ENCODE measurements at places on chromosomes 7 and 10.

DNA sequence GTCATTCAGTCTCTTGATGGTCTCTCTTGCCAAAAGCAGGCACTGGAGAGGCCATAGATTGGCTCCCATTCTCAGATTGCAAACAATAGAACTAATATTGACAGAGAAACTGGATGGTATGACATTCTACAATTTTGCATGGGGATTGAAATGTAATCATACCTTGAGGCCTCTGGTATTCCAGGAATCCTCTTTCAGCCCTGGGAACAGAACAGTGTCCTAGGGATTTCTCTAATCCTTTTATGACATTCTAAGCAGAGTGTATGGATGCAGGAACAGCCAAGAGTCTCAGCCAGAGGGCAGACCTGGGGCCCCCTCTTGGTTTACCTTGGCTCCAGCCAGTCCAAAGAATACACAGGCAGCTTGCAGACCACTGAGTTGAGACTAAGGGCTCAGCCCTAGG is 206.4 kb downstream of the KCNMA1 start:
- H3K27ac ChIP-seq = no peak overlapping the region
- DNase-seq = no peak
- H3K36me3 ChIP-seq = no peaks in the 10 kb centered on the region
- H3K27me3 ChIP-seq = no peaks in the 10 kb centered on the region

- peaks cover 26% of the 10 kb centered on the region for H3K4me1 ChIP-seq
- no peaks in the 10 kb centered on the region for H3K36me3 ChIP-seq
- no peaks in the 10 kb centered on the region for H3K27me3 ChIP-seq
- peak; percentile 70 for DNase-seq
- peak overlapping the region; percentile 82 for H3K4me3 ChIP-seq
Measured at GRCh38 chr7:139231513-139232376, 708 bp downstream of the UBN2 start.

- H3K27me3 ChIP-seq = no peaks in the 10 kb centered on the region
- peaks cover 21% of the 10 kb centered on the region for H3K4me1 ChIP-seq
- H3K27ac ChIP-seq = no peak overlapping the region
- H3K4me3 ChIP-seq = no peak overlapping the region
Measured at GRCh38 chr7:67652937-67653336, 656.3 kb downstream of the TYW1 start.

DNA sequence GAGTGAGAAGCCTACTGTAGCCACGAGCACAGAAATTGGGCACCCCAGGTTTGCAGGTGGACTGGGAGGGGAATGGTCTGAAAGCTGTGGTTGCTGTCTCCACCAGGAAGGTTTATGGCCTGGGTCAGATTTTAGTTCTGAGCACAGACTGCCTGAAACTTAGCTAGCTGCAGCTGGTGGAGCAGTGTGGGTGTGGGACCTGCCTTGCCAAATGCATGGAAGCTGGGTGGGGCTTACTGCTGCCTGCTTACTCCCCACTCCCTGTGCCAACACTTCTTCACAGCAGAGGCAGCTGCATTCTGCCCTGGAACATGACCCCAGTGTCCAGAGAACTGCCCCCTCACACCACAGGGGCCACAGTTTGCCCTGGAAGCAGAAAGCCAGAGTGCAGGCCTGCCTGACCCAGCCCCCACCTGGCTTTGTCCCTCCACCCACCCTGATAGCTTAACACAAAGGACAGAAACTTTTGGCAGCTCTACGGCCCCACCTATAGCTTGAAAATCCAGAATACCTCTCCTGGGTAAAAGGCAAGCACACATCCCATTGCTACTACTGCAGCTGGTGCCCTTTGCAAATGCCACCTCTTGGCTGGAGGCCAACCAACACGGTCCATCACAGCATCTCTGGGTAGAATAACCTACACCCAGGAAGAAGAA is 281.6 kb downstream of the AGMO start:
- DNase-seq = no peak
- H3K27me3 ChIP-seq = no peaks in the 10 kb centered on the region
- H3K4me3 ChIP-seq = no peak overlapping the region
- H3K4me1 ChIP-seq = no peaks in the 10 kb centered on the region
- H3K36me3 ChIP-seq = no peaks in the 10 kb centered on the region
- H3K27ac ChIP-seq = no peak overlapping the region

GRCh38 chr7:104934665-104935064 is 79.3 kb upstream of the KMT2E start:
- no peaks in the 10 kb centered on the region for H3K4me1 ChIP-seq
- DNase-seq = no peak
- no peak overlapping the region for H3K4me3 ChIP-seq
- H3K27ac ChIP-seq = no peak overlapping the region

- DNase-seq = no peak
- no peak overlapping the region for H3K27ac ChIP-seq
- H3K4me1 ChIP-seq = peaks cover 19% of the 10 kb centered on the region
- H3K36me3 ChIP-seq = no peaks in the 10 kb centered on the region
- H3K27me3 ChIP-seq = no peaks in the 10 kb centered on the region
Measured at GRCh38 chr10:11741608-11742007, 574 bp upstream of the ECHDC3 start.

DNA sequence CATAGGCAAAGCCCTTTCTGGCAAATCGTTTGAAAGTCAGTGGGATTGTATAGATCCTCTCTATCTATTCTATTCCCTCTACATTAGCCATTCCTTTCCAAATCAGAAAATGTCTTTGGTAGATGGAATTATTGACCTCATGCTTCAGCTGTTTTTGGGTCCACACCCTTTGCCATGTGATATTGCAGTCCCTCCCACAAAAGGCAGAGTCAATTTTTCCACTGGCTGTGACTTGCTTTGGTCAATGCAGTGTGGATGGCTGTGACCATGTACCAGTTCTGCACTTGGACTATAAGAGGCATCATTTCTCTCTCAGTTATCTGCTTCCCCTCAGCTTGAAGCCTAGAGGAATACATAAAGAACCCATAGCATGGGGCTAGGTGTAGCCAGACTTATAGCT is 332.9 kb downstream of the PTEN start:
- DNase-seq = no peak
- H3K27me3 ChIP-seq = no peaks in the 10 kb centered on the region
- H3K4me3 ChIP-seq = no peak overlapping the region
- H3K27ac ChIP-seq = no peak overlapping the region

- H3K27ac ChIP-seq = no peak overlapping the region
- H3K4me3 ChIP-seq = no peak overlapping the region
- DNase-seq = no peak
- H3K36me3 ChIP-seq = no peaks in the 10 kb centered on the region
- peaks cover 3% of the 10 kb centered on the region for H3K4me1 ChIP-seq
Measured at GRCh38 chr10:34109952-34110702, 705.0 kb downstream of the PARD3 start.

DNA sequence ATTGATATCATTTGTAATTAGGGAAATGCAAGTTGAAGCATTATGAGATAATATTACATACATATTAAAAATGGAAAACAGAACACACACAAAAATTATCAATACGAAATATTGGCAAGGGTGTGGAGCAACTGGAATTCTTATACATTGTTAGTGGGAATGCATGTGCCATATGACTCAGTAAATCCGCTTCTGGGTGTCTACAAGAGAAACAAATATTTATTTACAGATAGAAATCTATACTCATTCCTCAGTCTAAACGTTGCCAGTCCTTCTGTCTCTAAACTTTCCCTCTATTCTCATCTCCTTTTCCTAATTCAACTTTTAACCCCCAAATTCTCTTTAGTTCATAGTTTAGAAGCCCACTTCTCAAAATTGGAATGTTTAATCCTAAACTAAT is 170.4 kb upstream of the LRRTM3 start:
- no peaks in the 10 kb centered on the region for H3K27me3 ChIP-seq
- H3K27ac ChIP-seq = no peak overlapping the region
- H3K4me1 ChIP-seq = no peaks in the 10 kb centered on the region
- DNase-seq = no peak
- no peak overlapping the region for H3K4me3 ChIP-seq
- no peaks in the 10 kb centered on the region for H3K36me3 ChIP-seq

GRCh38 chr7:22989643-22990587 is 24.0 kb downstream of the HYCC1 start:
- H3K27me3 ChIP-seq = no peaks in the 10 kb centered on the region
- no peak overlapping the region for H3K27ac ChIP-seq
- no peaks in the 10 kb centered on the region for H3K4me1 ChIP-seq
- no peak for DNase-seq
- no peaks in the 10 kb centered on the region for H3K36me3 ChIP-seq

DNA sequence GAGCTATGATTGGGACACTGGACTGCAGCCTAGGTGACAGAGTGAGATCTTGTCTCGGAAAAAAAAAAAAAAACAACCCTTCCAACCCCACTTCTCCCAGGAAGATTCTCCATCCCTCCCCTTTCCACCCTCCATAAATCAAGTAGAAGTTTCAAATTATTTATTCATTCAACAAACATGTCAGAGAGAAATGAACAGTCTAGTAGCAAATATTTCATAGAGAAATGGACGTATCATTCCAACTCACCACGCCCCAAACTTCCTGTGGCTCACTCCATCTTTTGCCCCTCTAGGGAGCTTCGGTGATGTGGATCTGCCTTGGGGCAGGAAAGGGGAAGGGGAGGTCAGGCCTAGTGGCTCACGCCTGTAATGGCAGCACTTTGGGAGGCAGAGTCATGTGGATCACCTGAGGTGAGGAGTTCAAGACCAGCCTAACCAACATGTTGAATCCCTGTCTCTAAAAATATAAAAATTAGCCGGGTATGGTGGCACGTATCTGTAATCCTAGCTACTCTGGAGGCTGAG is 638 bp upstream of the TRAPPC14 start:
- peaks cover 25% of the 10 kb centered on the region for H3K36me3 ChIP-seq
- no peak for DNase-seq
- H3K4me3 ChIP-seq = peak overlapping the region; percentile 98
- no peaks in the 10 kb centered on the region for H3K27me3 ChIP-seq
- peaks cover 12% of the 10 kb centered on the region for H3K4me1 ChIP-seq

- H3K36me3 ChIP-seq = no peaks in the 10 kb centered on the region
- no peaks in the 10 kb centered on the region for H3K27me3 ChIP-seq
Measured at GRCh38 chr10:52437205-52437646, 123.1 kb downstream of the DKK1 start.

DNA sequence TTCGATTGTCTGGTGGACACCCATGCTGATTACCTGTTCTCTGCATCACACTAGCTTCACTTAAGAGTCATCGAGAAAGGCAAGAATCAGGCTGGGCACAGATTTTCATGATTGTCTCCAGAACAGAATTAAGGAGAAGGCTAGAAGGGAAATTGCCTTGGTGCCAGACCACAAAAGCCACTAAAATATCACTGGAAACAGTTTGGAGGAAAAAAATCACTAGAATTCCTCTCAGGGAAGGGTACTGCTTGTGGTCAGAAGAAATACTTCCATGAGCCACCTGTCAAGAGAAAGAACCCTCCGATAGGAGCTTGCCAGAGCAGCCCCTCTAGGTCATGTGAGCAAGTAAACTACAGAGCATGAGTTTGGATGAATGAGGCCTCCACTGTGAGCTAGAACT is 269.3 kb upstream of the TEX47 start:
- H3K36me3 ChIP-seq = no peaks in the 10 kb centered on the region
- H3K27ac ChIP-seq = no peak overlapping the region
- DNase-seq = no peak

- H3K27me3 ChIP-seq = no peaks in the 10 kb centered on the region
- no peaks in the 10 kb centered on the region for H3K36me3 ChIP-seq
- peaks cover 39% of the 10 kb centered on the region for H3K4me1 ChIP-seq
- H3K27ac ChIP-seq = no peak overlapping the region
- no peak for DNase-seq
Measured at GRCh38 chr10:71849461-71849908, 1.6 kb downstream of the PSAP start.

DNA sequence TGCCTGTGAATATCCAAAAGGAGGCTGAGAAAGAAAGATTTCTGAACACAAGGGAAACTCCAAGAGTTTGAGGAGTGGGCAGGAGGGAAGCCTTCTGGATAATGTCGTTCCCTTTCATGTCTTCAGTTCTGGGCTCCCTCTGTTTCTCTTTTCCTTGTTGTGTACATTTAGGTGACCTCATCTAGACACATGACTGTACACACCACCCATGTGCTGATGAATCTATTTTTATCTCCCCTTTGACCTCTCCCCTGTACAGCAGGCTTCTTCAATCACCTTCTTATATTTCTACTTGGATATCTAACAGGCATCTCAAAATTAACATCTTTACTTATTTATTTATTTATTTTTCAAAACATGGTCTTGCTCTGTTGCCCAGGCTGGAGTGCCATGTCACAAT is 363.1 kb downstream of the GATA3 start:
- H3K4me3 ChIP-seq = no peak overlapping the region
- no peaks in the 10 kb centered on the region for H3K36me3 ChIP-seq
- H3K27ac ChIP-seq = no peak overlapping the region
- H3K4me1 ChIP-seq = no peaks in the 10 kb centered on the region
- DNase-seq = no peak

All from upper lobe of right lung (tissue), 1 donor.